ENCODE measurements at places on chromosomes 5 and 9. TPM values are rescaled to one million over a fixed set of nuclear protein-coding genes. Genes with fewer than 3 reads are reported as not detected.

Gene SLC6A7
- polyA plus RNA-seq = 33.1 TPM

Gene NR4A3
- 7.8 TPM for polyA plus RNA-seq

Gene CTXN3
- 10.8 TPM for polyA plus RNA-seq

Gene TLX3
- polyA plus RNA-seq = 11.1 TPM

Gene ADAMTS13
- polyA plus RNA-seq = 13.4 TPM

Gene PCDHA2
- polyA plus RNA-seq = 5.7 TPM

Gene SGCD
- 19.1 TPM for polyA plus RNA-seq

Gene HCN1
- 6.5 TPM for polyA plus RNA-seq

Gene CATSPER3
- polyA plus RNA-seq = not detected

Gene SPATA6L
- polyA plus RNA-seq = 3.2 TPM

Gene CARTPT
- polyA plus RNA-seq = 20.2 TPM

Gene GABRP
- 0.66 TPM for polyA plus RNA-seq

Gene CCL27
- polyA plus RNA-seq = 1.0 TPM

Gene RRAGA
- polyA plus RNA-seq = 164 TPM

Gene PGM5
- polyA plus RNA-seq = 5.2 TPM

Gene EIF4E1B
- polyA plus RNA-seq = 1.9 TPM

Gene EFNA5
- 17.3 TPM for polyA plus RNA-seq

Gene MZB1
- polyA plus RNA-seq = 0.32 TPM

Gene ATP10B
- polyA plus RNA-seq = 4.1 TPM

Gene MYMK
- polyA plus RNA-seq = not detected

Gene LPAR1
- polyA plus RNA-seq = 92.7 TPM
